Inflammatory macrophage treated with lipopolysaccharide for 1 hour (primary cell): ENCODE measurements at places on chromosomes 3 and 15.

DNA sequence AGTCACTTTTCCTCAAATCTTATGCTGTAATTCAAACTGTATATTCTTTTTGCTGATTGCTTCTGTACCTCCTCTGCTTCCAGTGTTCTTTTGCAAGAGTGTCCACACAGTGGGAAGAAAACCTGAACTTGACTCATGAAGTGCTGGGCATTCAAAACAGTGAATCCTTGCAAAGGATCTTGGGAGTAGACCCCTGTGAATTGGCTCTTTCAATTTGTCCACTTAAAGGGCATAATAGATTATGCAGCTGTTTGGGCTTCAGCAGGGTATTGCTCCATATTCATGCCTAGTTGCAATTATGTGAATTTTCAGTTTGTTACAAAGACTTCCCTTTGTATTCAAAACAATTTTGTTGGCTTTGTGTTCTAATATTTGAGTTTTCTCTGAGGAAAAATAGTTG is 11.4 kb downstream of the ZFAND6 start:
- DNase-seq = peak; percentile 51

DNA sequence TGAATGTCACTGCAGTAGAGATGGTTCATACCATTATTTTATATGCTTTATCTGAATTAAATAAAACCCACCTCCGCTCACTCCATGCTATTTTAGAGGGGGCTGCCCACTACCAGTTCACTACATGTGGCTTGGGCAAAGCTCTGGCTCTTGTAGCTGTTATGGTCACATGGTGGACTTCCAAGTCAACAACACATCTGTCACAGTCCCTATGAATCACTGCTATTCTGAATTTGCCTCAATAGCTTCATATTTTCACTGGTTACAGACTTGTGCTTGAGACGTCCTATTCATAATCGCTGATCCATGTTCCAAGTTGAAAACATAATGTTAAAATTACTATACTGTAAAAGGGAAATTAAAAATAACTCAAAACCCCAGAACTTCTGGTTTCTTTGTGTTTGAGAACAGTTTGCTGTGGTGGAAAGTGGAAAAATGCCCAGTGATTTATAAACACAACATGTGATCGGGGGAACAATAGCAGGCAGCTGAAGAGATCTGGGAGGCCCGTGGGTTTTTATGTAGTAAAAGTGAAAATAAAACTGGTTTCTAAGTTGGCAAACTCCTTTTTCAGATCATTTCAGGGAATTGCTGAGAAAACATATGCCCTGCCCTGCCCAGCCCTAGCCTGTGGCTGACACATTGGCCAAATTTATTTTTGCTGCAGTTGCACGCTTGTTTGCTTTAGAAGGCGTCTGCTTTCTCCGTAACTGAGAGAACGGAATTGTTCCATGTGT is 128.8 kb upstream of the PRR23C start:
- DNase-seq = peak; percentile 48

- DNase-seq = no peak
Measured at GRCh38 chr3:67617518-67617917, 36.9 kb downstream of the SUCLG2 start.

GRCh38 chr15:45810201-45810600 is 175.4 kb downstream of the SQOR start:
- no peak for DNase-seq

GRCh38 chr3:123088387-123088786 is 21.6 kb downstream of the PDIA5 start:
- DNase-seq = no peak

DNA sequence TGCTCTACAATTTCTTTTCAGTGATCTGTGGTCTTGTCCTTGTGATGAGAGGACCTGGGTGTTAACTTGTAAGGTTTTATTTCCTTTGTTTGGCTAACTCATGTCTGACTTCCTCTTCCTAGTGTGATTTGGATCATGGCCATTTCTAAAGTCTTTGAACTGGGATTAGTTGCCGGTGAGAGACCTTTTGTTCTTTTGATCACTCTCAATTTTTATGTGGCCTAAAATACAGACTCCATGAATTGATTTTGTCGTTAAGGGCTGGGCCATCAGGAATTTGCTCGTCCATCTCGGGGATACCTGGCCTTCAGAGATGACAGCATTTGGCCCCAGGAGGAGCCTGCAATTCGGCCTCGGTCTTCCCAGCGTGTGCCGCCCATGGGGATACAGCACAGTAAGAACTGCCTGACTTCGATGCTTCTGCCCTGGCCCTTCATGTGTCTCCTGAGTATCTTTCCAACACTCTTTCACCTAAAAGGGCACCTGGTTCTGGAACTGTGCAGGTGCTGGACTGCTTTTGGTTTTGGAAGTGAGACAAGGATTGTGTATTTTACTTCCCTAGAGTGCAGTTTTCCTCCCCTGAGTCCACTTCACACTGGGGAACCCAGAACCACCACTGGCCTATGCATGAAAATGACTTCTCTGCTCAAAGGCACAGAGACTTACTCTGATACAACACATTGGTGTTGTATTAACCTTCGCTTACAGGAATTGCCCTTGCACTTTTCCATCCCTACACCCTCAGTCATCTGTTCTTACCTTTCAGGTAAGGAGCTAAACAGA is 13.1 kb upstream of the LRRC2 start:
- no peak for DNase-seq

DNA sequence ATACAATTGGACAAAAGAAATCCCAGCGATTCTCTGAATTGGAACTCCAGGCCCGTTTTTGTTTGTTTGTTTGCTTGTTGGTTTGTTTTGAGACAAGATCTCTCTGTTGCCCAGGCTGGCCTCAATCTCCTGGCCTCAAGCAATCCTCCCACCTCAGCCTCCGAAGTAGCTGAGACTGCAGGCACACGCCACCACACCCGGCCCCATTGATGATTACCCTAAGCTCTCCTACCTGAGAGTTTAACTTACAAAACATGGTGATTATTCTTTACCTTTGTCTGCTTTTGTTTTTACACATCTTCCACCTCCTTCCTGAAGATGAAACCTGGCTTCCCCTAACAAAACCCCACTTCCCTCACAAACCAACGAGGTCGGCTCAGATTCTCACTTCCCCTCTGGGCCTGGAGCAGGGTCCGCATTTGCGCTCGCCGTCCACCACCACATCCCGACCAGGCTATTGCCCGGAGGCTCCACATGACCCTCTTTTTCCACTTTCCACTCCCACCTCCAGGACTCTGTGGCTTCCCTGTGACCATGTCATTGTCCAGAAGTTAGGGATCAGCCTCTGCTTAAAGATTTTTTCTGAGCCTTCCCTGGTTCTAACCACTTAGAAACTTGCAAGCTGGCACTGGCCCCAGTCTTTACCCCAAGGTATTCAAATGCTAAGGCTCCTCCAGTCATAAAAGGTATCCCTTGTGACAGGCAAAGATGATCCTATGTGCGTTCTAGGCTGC is 14.8 kb downstream of the KLHL6 start:
- DNase-seq = peak; percentile 54

GRCh38 chr15:70035719-70036077 is 62.0 kb downstream of the TLE3 start:
- peak; percentile 72 for DNase-seq

- no peak for DNase-seq
Measured at GRCh38 chr3:58751882-58752567, 85.5 kb upstream of the FAM3D start.
